ENCODE measurements at places on chromosomes 16 and 17.

DNA sequence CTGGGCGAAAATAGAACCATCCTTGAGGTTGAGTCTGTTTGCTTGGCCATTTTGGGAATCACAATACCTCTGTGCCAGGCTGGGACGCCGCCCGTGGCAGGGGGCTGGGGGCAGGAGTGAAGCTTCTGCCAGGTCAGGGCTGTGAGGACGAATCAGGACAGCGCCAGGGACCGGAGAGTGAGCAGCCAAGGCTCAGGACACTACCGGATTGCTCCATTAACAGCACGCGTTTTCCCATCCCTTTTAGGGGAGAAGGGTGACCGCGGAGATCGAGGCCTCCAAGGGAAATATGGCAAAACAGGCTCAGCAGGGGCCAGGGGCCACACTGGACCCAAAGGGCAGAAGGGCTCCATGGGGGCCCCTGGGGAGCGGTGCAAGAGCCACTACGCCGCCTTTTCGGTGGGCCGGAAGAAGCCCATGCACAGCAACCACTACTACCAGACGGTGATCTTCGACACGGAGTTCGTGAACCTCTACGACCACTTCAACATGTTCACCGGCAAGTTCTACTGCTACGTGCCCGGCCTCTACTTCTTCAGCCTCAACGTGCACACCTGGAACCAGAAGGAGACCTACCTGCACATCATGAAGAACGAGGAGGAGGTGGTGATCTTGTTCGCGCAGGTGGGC lies 23.4 kb downstream of the C1QTNF1 start:
- DNase-seq, result no peak

GRCh38 chr17:3755335-3756030 lies 31.8 kb downstream of the HASPIN start:
- DNase-seq, result no peak

DNA sequence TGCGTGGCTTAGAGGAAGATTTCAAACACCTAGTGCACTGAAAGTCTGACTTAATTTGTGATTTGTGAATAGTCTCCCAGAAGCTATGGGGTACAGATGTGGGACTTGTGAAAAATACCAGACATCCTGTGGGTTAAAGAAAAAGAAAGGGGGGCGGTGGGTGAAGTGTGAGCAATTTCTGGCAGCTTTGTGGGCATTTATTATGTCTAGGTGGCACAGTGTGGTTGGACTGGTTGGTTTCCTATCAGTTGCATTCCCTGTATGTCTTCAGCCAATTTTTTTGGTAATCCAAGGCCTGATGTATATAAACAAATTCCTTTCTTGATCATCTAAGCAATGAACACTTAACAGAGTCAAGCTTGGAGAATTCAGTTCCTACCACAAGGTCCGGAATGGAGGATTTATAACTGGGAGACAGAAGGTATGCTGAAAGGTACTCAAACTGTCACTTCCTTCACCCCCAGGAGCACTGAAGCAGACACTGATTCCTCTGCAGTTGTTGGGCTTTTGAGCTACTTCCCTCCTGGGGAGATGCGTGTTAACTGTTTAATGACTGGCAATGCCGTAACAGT lies 211.6 kb downstream of the WWOX start:
- DNase-seq, result no peak

GRCh38 chr17:11737313-11737679 lies 139.0 kb downstream of the DNAH9 start:
- no peak for DNase-seq

- DNase-seq, result no peak
These were observed 17.0 kb downstream of the SRCIN1 start for GRCh38 chr17:38588788-38589174.

DNA sequence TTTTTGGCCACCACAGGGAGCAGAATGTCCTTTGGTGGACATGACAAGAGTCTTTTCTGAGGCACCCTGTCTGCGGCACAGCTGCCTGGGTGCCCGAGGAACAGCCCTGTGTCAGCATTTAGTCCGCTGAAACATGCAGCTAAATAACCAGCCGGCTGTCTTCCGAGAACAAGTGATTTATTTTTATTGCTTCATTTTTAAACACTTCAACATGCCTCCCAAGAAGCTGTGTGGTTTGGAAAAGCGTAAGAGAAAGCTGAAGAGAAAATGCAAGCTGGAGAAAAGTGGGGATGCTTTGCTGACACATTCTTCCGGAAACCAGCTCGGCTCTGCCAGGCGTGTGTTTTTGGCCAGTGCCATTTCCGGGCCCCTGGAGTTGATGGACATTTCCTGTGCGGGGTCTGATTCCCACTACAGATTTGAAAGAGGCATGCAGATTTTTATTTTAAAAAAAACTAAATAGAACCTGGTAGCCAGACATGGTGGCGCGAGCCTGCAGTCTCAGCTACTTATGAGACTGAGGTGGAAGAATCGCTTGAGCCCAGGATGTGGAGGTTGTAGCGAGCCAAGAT lies 94.7 kb downstream of the SEC14L1 start:
- peak; percentile 72 for DNase-seq

DNA sequence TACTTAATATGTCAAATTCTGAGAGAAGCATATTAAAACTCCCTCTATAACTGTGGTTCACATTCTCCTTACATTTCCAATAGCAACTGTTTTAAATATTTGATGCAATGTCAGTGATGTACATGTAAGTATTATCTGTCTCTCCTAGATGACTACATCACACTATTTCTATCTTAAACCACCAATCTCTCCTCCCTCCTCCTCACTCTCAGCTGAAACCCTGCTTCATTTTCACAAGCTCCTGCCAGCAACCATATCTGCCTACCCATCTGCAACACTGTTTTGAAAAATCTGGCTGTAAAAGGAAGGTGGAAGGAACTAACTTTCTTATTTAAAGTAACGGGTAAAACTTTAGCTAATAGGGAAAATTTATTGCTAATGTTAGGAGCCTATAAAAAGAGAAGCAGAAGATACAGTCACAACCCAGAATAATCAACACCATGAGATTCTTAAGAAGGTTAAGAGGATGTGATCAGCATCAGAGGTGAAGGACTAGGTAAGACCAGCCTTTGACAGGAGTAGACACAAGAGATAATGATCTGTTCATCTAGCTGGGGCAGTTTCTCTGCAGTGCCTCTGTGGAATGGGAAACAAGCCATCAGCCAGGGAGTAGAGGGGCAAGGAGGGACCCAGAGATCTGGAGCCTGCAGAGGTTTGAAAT lies 31.0 kb downstream of the MYH10 start:
- no peak for DNase-seq

- DNase-seq, result no peak
These were observed 173.7 kb downstream of the TRIM37 start for GRCh38 chr17:58932956-58933355.

DNA sequence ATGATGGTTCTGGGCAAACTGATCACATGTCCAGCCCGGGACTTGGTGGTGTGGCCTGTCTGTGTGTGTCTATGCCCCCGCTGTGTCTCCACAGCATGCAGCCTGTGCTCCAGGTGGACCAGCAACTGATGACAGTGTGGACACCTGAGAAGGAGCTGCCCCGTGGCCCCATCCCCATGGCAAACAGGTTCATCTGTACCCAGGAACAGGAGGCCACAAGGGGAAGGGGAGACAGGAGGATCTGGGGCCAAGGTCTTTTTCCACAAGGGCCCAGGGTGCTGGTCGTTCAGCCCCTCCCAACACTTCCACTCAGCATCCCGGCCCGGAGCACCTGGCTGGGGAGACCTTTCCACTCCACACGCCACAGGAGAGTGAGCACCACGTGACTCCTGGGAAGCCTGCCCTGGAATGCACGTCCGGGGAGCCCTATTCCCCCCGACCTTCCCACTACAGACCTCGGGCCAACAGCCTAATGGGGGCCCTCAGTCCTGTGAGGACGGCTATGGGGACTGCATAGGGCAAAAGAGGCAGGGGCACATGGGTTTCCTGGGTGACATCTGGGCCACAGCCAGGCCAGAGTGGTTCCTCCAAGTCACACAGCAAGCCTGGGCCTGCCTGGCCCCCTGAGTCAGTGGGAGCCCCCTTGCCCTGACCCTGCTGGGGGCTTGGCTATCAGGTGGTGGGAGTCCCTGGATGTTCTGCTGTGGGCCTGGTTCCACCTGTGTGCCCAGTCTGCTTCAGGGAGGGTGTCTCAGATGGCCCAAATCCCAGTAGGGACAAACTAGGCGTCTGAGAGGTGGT lies 20.8 kb upstream of the NXPH3 start:
- no peak for DNase-seq

GRCh38 chr16:9713156-9713555 lies 469.1 kb downstream of the GRIN2A start:
- DNase-seq, result no peak

GRCh38 chr16:19974607-19975006 lies 90.0 kb upstream of the GPRC5B start:
- DNase-seq, result no peak

- DNase-seq, result no peak
These were observed 3.9 kb downstream of the NXPH3 start for GRCh38 chr17:49579522-49579921.

DNA sequence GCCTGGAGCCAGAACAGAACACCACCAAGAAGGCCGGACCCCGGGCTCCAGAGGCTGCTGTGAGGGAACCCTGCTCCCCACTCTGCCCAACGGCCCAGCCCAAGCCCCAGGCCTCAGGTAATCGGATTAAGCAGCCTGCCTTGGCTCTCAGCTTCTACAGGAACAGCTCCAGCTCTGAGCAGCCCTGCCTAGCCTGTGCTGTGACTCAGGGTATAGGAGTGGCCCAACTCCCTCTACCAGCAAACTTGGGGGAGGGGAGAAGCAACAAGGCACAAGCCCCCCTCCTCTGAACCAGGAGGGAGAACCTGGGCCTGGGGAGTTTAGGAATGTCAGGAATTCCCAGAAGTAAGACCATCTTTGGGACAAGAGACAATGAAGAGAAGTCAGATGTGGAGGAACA lies 849 bp upstream of the SOX15 start:
- DNase-seq, result no peak

Data from activated CD8-positive, alpha-beta T cell treated with anti-CD3 and anti-CD28 coated beads, Interleukin-2, amount 10 ng/mL, durations not matched to agents 7 days and 5 days (primary cell).